Osteocyte (in vitro differentiated cells): ENCODE measurements at places on chromosomes 16 and 17.

- peak; percentile 91 for DNase-seq
Observed at GRCh38 chr17:82205720-82206508, 6.7 kb downstream of the CCDC57 start.

DNA sequence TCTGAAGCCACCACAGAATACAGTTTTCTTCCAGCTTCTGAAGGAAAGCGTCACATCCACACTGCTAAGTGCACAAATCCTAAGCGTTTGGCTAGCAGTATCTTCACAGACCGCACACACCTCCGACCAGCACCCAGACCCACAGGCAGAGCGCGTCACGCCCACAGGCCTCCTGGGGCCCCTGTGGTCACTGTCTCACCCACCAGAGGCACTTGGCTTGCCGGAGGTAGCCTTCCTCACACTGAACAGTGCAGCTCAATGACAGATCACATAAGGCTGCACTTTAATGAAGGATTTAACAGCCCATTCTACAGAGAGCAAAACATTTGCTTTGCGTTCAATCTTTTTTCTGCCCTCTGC lies 21.2 kb downstream of the SPHK1 start:
- DNase-seq, result no peak

DNA sequence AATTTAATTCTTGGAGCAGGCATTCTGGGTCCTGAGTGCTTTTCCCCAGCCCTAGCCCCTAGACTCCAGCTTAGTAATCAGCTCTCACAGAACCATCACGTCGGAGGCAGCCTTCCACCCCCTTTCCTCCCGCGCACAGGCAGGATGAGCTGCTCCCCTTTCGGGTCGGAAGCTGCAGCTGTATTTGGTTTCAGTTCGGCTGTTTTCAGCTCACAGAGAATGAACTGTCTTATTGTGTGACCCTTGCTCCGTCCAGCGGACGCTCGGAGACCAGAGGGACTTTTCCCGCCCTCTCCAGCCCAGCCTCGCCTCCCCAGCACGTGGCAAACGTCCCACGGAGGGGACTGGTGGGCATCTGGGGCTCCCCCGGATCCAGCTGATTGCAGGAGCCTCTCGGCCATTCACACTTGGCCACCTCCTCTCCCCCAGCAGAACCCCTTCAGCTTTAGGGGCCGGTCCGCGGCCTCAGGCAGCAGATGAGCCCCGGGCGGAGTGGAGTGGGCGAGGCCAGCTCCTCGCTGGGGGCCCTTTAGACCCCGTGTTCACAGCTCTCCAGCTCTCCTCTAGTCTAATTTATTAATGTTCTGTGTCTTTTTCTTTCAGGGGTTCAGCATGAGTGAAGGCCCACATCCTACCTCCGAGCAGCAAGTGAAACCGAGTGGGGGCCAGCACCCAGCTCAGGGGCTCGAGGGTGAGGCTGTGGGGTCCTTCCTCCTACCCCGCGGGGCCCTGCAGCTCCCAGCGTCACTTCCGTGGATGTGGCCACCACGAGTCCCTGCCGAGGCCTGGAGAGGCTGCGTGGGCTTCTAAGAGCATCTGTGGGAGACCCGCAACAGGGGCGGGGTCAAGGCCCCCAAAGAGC lies 863 bp upstream of the UTS2R start:
- no peak for DNase-seq

DNA sequence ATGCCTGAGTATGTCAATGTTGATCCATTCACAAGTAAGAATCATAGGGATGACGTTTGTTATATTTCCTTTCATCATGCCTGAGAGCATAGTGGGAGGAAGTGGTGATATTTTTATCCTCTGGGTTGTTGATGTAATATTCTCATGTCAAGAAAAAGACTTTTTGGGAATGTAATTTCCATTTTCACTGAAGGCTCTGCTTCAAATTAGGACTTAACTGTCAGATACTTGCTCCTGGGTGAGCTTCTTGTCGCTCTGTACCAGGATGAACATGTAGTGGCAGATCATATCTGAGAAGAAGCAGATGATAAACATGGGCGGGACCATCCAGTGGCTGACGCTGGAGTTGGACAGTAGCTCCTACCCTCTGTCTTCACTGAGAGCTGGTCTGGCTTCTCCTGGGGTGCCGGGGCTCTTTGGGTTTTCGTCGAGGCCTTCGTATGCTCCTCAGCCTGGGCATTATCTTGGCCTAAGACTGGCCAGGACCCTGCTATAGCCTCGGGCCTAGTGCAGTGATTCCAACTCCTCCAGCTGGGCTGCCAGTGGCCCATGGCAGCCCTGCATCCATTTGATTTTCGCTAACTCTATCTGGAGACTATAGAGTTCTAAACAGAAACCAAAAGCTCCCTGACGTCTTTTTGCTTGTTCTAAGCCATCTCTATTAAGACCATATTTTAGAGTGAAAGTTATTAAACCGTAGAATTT lies 19.7 kb downstream of the CYB5B start:
- no peak for DNase-seq

GRCh38 chr17:36461330-36462110 lies 25.0 kb upstream of the ZNHIT3 start:
- no peak for DNase-seq

GRCh38 chr16:73031155-73031866 lies 16.6 kb downstream of the ZFHX3 start:
- DNase-seq, result no peak

- DNase-seq, result no peak
Observed at GRCh38 chr17:40399185-40399584, 18.5 kb downstream of the TOP2A start.

DNA sequence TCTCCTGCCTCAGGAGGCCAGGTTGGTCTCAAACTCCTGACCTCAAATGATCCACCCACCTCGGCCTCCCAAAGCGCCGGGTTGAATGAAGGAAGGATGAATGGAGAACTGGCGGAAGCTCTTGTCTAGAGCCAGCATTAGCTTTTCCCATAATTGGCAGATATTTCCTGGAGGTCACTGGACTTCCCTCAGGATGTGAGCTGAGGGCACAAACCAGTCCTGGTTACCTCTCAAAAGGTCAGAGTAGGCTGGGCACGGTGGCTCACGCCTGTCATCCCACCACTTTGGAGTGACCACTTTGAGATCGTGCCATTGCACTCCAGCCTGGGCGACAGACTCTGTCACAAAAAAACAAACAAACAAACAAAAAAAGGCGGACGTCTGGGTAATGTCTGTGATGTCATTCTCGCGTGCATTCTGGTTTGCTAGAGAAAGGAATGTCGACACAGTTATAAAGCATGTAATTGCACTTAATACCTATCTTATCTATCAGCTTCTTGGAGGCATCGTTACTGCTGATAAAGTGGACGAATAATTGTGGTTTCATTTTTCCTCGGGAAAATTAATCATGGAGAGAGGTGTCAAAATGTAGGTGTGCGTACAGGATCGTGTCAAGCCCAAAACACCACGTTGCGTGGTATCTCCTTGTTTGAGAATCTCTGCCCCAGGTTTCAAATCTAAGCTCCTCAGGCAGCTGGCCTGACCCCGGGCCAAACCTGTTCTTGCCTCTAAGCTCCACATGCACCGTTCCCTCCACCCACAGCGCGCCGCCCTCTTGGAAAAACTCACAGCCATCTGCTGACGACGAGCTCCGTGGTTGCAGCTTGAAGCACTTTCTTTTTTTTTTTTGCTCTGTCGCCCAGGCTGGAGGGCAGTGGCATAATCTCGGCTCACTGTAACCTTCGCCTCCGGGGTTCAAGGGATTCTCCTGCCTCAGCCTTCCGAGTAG lies 6.4 kb upstream of the CRK start:
- DNase-seq, result no peak

- DNase-seq, result no peak
Observed at GRCh38 chr17:64214950-64215349, 48.1 kb downstream of the TEX2 start.

GRCh38 chr16:82094942-82095540 lies 60.0 kb downstream of the HSD17B2 start:
- no peak for DNase-seq

GRCh38 chr17:2542456-2542855 lies 30.8 kb upstream of the METTL16 start:
- no peak for DNase-seq

- no peak for DNase-seq
Observed at GRCh38 chr17:14305785-14306496, 5.1 kb downstream of the HS3ST3B1 start.

GRCh38 chr17:68184141-68184571 lies 63.7 kb upstream of the AMZ2 start:
- peak; percentile 79 for DNase-seq
